ENCODE measurements at places on chromosomes 7 and 10. TPM values are rescaled to one million over a fixed set of nuclear protein-coding genes. Genes with fewer than 3 reads are reported as not detected.

The MGMT gene
- 37.7 TPM for total RNA-seq

The COL13A1 gene
- 0.35 TPM for total RNA-seq

The DNAJC12 gene
- total RNA-seq, result 3.0 TPM

The SYT15B gene
- 0.52 TPM for total RNA-seq

DNA sequence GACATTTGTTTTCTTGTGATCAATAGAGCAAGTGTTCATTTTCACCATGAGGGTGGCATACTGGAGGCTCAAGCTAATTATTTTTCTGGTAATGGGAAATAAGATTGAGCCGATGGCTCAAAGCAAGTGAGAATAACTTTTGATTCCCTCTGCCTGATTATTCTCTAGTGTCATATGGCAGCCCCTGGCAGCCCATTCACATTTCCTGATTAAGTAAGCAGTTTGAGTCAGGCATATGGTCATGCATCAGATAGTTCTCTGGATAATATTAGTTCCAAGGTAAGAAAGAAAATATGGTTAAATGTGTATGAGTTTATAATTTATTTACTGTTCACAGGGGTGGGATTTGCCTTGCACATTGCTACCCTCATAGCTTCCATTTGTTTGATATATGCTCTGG, 109.2 kb downstream of the DYNC1I1 start:
- no peak for DNase-seq

GRCh38 chr7:28793381-28794085, 164.6 kb downstream of the TRIL start:
- DNase-seq, result no peak

GRCh38 chr10:95755511-95756004, 405 bp upstream of the ENTPD1 start:
- peak; percentile 59 for DNase-seq

- no peak for DNase-seq
These were observed 333.8 kb downstream of the GALNT17 start for GRCh38 chr7:71465741-71466189.

DNA sequence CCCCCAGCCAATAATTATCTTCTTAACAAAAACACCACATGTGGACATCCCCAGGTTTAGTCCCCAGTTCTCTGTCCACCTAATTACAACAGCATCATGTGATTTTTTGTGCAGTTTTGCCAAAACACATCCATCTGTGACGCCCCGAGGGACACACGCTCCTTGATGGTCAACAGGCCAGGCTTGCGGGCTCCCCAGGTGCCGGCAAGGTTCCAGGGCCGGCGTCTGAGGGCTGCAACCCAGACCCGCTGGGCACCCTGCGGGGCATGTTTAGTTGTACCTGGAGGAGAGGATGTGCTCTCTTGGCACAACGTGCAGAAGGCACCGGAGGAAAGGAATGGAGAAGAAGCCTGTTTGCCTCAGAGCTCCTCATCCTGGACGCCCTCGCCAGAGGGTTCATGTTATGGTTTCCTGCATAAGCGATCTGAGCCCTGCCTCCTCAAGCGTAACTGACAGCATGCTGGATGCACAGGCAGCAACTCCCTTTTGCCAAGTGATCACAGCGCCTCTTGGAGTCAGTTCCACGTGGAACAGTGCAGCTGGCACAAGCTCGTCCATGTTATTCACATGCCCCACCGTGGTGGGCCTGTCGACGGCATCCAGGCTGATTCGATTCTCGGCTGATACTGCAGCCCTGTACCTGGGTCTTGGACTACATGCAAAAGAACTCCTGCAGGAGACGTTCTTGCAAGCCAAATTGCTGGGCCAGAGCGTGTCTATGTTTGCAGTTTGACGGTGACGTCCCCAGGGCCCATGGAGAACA, 41.6 kb downstream of the JAKMIP3 start:
- DNase-seq, result peak; percentile 4

- DNase-seq, result no peak
These were observed 162.9 kb downstream of the ACTR3B start for GRCh38 chr7:152922318-152923081.

GRCh38 chr10:104578671-104579070, 62.4 kb upstream of the SORCS3 start:
- no peak for DNase-seq

DNA sequence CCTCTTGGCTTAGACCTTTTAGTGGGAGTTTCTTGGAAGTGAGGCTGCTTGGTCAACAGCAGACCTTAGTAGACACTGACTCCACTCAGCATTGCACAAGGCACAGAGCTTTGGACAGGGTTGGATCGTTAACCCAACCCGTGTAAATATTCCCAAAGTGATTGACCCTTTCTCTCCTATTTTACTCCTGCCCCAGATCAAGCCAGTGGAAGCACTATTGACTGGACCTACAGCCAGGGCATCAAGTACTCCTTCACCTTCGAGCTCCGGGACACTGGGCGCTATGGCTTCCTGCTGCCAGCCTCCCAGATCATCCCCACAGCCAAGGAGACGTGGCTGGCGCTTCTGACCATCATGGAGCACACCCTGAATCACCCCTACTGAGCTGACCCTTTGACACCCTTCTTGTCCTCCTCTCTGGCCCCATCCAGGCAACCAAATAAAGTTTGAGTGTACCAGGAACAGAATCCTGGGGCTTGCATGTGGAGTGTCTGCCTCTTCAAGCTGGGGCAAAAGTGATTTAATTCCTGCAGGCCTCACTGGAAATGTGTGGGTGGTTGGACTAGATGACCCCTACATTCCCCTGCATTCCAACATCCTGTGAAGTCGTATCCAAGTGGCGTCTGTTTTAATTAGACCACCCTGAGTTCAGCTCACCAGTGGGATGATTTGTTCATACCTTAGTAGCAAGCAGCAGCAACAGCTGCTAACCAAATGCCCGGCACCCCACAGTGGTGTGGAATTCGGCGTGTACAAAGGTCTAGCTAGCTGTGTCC, 7.5 kb downstream of the CPA1 start:
- peak; percentile 46 for DNase-seq

GRCh38 chr7:22935269-22935668, 78.7 kb downstream of the HYCC1 start:
- no peak for DNase-seq

- DNase-seq, result peak; percentile 43
These were observed 51.3 kb downstream of the PRTFDC1 start for GRCh38 chr10:24900888-24901685.
